ENCODE measurements at places on chromosomes 13 and 19.
A peak's percentile ranks its signal among the peaks of the same experiment; 100 is the strongest.

DNA sequence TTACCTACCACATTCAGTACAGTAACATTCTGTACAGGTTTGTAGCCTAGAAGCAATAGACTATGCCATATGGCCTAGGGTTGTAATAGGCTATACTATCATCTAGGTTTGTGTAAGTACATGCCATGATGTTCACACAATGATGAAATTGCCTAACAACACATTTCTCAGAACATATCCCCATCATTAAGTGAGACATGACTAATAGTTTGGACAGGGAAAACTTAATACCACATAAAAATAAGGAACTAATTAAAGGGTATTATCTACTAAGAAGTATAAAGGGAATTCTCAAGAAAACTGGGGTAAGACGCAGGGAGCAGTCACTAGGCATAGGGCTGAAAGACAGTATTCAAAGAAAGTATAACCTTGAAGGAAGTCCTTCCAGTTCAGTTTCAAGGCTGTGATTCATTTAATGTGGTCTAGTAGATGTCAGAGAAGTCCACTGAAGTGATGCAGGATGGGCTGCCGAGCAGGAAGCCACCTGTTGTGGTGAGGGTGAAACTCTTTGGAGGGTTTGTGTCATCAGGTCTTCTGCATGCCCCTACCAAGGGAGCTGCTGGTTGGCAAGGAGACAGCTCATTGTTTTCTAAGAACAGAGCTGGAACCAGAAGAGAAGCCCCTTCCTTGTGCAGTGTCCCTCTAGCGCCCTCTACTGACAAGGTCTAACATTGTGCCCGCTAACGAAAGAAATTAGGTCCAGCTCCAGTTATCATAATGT lies 122.9 kb downstream of the OLFM4 start:
- no peak for DNase-seq

- no peak for DNase-seq
Measured at GRCh38 chr13:93260591-93260990, 34.0 kb downstream of the GPC6 start.

DNA sequence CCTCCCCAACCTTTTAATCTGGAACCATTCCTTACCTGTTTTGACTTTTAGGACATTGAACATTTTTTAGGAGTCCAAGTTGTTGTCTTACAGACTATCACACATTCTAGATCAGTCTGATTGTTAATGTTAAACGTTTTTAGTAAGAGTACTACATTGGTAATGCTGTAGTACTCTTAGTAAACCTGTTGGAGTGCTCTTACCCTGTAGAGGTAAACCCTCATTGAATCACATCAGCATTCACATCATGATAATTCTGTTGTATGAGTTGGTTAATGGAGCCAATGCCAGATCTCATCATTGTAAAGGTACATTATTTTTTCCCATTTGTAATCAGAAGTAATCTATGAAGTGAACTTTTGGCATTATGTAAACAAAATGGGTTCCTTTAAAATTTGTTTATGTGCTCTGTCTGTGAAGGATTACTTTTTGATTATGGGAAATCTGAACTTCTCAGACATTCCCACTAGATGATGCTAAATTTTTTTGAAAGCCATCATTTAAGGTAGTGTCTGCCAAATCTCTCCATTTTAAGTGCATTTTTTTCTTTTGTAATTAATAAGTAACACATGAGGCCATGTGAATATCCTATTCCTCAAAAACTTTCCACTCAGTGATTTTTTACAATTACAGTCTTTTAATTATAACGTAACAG lies 55.2 kb downstream of the VWA8 start:
- no peak for DNase-seq

DNA sequence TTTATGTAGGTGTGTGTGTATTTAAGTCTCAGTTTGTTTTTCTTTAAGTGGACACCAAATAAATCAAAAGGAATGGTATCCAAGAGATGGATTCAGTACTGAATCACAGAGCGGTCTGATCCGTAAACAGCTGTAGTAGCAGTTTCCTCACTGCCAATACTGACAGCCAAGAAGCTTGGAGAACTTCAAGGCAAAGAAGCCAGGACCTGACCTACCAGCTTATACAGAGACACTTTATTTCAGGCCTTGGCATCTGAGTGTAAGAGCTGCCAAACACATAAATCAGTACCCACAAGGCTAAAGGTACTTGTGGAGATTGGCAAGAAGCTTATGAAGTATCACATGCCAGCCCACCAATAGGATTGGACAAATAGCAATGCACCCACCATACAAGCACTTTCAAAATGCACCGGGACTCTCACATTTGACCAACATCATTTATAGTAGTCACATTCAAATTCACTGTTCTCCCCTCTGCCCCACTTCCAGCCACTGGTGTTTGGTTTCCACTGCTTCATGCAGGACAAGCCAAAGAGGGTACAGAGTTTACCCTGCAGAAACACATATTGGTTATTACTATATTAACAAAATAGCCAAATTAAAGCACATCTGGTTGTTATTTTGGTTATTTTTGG lies 357.9 kb downstream of the KLF12 start:
- DNase-seq: no peak

- DNase-seq: no peak
Measured at GRCh38 chr13:111912453-111912866, 154.5 kb upstream of the SOX1 start.

- DNase-seq: no peak
Measured at GRCh38 chr13:27465611-27466010, 15.2 kb upstream of the MTIF3 start.

DNA sequence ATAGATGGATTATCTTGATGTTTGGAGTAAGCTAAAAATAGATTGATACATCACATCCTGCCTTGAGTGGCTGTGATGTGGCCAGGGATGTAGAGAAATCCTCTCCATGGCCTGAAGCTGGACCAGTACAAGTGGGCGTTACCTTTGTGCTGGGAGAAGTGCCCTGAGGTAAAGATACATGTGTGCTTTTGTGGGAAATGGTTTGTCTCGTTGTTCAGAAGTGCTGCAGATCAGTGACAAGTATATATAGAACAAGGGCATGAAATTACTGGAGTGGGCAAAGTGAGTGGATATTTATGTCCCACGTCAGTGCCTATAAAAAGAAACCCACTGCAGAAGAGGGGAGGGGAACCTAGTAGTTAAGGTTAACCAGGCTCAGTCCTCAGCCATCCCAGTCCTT lies 12.2 kb upstream of the ZNF304 start:
- no peak for DNase-seq

DNA sequence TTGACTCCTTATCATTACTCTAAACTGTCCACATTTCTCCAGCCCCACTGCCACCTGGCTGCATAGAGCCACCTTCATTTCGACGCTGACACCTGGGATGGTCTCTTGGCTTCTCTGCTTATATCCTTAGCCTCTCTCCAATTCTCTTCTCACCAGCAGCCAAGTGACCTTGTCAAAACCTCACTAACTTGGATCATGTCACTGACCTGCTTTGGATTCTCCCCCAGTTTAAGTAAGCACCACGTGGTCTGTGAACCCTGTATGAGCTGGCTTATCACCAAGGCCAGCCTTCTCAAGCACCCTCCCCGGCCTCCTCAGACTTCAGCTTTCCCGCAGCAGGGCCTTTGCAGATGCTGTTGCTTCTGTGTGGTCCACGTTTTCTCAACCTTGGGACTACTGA lies 12.3 kb upstream of the GGACT start:
- DNase-seq: no peak

DNA sequence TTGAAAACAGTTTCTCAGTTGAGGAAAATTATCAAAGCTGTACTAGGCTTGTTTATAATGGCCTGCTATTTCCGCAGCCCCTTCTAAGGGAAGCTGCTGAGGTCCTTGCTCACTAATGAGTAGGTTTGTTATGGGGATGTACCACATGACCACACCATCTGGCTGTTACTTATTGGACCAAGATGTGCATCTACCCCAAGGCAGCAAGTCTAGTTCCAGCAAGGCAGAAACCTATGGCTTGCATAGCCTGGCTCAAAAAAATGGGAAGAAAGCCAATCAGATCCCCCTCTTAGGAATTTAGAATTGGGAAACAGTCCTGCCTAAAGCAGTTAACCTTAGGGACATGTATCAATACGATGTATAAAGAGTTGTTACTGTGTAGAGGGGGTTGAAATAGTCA lies 186.5 kb upstream of the SPRY2 start:
- no peak for DNase-seq

DNA sequence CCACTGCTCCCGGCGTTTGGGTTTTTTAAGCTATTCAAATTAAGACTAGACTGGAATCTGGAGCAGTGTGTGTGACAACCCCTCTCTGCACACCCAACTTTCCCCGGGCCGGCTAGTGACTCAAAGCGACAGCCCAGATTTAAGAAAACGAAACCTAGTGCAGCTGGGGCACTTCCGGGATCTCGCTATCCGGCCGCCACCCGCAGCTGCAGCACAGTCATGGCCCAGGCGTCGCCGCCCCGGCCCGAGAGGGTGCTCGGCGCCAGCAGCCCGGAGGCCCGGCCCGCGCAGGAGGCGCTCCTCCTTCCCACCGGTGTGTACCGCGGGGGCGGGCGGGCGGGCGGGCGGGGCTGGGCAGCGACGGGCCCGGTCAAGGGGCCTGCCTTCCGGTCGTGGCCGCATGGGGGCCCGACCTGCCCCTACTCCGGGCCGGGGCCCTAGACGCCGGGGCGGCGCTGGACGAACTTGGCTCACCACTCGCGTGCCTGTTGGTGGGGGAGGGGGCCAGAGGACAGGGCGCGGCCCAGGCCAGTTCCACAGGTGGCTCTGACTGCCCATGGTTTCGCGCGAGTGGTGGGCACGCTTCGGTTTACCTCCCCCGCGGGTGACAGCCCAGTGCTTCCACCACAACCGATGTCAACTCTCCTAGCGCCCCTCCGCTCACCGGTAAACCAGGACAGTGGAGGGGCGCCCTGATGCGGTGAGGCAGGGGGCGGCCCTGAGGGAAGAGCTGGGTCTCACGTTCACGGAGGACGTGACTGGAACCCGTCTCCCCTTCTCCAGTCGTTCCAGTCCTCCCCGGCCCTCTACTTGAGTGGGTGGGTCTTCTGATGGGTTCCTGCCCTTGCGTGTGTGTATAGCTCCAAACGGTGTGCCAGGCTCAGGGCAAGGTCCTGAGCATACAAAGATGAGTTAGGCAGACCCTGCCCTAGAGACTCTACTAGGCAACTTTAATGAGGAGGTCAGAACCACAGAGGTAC lies at the start of gene PHF11:
PHF11 (plus strand) TSS at position 171 of the 980 bp plus-strand sequence; CDS start at position 220, 49 bp downstream.
- peak; percentile 86 for DNase-seq

GRCh38 chr19:10736916-10737551 lies 19.2 kb downstream of the DNM2 start:
- DNase-seq: no peak

GRCh38 chr19:47097396-47098201 lies 16.0 kb downstream of the ZC3H4 start:
- no peak for DNase-seq

- DNase-seq: no peak
Measured at GRCh38 chr13:55160867-55161266, 1979.9 kb upstream of the PRR20A start.

GRCh38 chr13:28129911-28130693 lies 8.2 kb upstream of the PAN3 start:
- no peak for DNase-seq

- DNase-seq: no peak
Measured at GRCh38 chr13:30295116-30295515, 12.2 kb downstream of the KATNAL1 start.

DNA sequence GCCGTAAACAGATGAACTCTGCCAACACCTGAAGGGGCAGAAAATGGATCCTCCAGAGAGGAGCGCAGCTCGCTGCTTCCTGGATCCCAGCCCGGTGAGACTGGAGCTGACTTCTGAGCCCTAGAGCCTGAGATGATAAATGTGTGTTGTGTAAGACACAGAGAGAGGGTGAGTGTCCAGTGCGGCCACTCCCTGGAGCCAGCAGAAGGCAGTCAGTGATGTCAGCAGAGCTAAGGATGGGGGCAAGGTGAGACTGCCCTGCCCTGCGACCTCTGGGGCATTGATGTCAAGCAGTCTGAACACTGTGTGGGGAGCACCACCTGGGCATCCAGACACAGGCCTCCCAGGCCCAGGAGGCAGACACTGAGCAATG lies 9.7 kb upstream of the SLC35E1 start:
- DNase-seq: no peak

GRCh38 chr19:51187395-51188226 lies 37.3 kb upstream of the CD33 start:
- no peak for DNase-seq

DNA sequence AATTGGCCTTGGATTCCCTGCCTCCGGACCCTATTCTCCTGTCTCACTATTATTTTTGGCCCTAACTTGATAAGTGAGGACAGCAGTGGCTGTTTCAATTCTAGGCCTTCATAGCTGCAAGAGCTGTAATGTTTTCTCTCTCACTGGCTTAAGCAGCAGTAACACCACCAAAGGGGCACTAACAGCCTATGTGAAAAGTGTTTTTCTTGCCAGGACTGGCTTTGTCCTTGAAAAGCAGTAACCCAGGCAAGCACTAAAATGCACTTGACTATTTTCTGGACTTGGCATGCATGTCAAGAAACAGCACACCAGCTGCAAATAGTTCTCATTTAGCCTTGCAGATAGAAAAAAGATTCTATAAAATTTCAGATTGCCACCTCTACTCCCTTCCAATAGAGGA lies 9.3 kb upstream of the FBXL3 start:
- no peak for DNase-seq

GRCh38 chr13:98966019-98966418 lies 11.8 kb downstream of the DOCK9 start:
- no peak for DNase-seq

- no peak for DNase-seq
Measured at GRCh38 chr19:50925734-50926133, 14.5 kb upstream of the KLK4 start.

- DNase-seq: no peak
Measured at GRCh38 chr13:32228330-32229041, 86.7 kb downstream of the ZAR1L start.

DNA sequence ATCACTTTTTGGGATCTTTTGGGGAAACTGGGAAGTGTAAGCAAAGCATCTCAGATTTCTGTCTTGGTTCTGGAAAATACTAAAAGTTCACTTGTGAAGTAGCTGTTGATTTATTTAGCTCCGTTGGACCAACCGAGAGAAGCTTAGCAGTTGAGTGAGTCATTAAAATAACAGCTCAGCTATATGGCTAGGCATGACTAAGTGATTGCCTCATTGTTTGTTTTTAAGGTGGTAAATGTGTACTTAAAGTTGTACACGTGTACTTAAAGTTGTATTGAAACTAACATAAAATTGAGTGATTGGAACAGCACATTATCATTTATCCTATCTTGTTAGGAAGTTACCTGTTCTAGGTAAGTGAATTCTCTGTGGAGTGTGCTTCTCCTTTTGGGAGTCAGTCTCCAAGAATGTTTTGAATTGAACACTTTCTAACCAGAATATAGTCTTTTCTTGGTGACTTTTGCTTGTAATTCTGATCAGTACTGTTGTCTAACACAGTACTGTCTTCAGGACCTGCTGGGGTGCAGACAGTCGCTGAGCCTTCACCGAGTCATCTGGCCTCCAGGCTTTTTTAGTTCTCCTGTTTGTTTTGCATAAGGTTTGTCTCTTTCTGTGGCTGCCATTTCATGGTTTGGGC lies 2.9 kb upstream of the DCUN1D2 start:
- DNase-seq: no peak

GRCh38 chr19:27833031-27833430 lies 1379.9 kb downstream of the UQCRFS1 start:
- DNase-seq: no peak

GRCh38 chr19:5246554-5247155 lies 94.0 kb downstream of the PTPRS start:
- DNase-seq: no peak

Data from activated CD4-positive, alpha-beta T cell treated with anti-CD3 and anti-CD28 coated beads, Interleukin-2, amount 50 U/mL, for 4 hours (primary cell).